Chondrocyte (in vitro differentiated cells): ENCODE measurements at places on chromosomes 11 and 22.

GRCh38 chr22:20141186-20142077, 9.4 kb downstream of the CCDC188 start:
- no peak for DNase-seq

DNA sequence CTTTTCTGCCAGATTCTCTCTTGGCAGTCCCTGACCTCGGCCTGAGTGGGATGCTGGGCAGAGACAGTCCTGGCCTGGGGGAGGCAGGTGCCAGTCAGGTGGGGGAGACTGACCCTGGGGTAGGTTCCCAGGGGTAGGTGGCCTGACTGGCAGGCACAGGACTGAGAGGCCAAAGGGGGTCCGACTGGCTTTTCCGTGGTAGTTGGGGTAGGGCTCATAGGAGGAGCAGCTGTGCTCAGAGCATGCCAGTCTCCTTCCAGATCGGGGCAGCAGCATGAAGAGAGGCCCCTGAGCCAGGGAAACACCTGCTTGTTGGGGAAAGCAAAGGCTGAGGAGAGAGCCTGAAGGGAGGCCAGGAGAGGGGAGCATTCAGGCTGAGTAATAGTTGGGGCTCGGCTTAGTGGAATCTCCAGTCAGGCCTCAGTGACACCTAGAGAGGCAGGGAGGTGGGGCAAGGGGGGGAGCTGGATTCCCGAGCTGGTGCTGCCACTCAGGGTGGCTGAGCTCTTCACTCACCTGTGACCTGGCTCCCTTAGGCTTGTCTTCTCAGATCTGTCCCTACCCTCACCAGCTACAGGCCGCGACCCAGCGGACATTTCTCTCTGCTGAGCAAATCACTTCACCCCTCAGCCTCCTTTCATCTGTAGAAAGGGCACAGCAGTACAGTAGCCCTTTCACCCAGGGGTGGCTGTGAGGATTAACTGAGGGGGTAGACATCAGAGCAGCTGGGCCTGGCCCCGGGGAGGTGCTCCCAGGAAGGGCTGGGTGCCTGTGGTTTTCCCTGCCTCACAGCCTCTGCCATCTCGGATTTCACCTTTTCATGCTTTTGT, 26.2 kb downstream of the MCM5 start:
- no peak for DNase-seq

GRCh38 chr11:27425814-27426213, 46.8 kb downstream of the LGR4 start:
- DNase-seq, result no peak

GRCh38 chr11:100675115-100675650, 11.9 kb upstream of the ARHGAP42 start:
- no peak for DNase-seq

- DNase-seq, result peak; percentile 32
Observed at GRCh38 chr11:71238941-71239340, 13.4 kb downstream of the SHANK2 start.

GRCh38 chr11:20770414-20770946, 101.1 kb downstream of the NELL1 start:
- no peak for DNase-seq

DNA sequence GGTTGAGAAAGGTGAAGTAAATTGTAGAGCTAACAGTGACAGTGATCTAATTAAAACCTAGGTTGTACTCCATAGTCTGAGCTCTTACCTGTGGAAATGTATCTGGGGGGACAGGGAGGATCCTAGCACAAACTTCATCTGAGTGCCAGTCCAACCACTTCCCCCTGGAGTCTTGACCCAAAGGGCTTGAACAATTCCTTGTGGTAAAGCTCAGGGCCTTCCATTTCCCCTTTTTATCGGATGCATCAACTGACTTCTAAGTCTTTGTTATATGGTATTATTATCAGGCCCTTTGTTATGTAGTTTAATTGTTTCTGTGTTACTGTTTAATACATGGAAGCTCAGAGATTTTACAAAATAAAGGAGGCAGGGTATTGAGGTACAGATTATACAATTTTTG, 140.2 kb upstream of the SESN3 start:
- DNase-seq, result no peak

- DNase-seq, result no peak
Observed at GRCh38 chr11:72037554-72038311, 39.0 kb downstream of the IL18BP start.

- DNase-seq, result no peak
Observed at GRCh38 chr22:38401336-38402084, 53.5 kb downstream of the KCNJ4 start.

GRCh38 chr22:33492210-33492651, 428.0 kb downstream of the LARGE1 start:
- DNase-seq, result no peak

DNA sequence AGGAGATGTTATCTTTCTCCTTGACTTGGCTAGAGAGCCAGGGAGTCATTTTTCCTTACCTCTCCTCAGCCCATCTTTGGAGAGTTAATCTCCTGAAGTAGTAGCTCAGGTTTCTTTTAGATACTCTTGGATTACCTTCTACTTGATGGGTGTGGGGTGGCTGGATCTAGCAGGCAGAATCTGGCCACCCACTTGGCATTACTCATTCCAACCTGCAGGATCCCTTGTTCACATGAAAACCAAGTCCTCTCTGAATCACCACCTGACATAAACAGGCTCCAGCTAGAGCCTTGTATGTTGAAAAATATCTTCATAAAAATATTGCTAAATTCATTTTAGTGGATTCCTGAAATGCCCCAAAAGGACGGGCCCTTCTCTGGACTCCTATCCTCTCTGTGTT, 250.6 kb upstream of the PLET1 start:
- DNase-seq, result no peak

DNA sequence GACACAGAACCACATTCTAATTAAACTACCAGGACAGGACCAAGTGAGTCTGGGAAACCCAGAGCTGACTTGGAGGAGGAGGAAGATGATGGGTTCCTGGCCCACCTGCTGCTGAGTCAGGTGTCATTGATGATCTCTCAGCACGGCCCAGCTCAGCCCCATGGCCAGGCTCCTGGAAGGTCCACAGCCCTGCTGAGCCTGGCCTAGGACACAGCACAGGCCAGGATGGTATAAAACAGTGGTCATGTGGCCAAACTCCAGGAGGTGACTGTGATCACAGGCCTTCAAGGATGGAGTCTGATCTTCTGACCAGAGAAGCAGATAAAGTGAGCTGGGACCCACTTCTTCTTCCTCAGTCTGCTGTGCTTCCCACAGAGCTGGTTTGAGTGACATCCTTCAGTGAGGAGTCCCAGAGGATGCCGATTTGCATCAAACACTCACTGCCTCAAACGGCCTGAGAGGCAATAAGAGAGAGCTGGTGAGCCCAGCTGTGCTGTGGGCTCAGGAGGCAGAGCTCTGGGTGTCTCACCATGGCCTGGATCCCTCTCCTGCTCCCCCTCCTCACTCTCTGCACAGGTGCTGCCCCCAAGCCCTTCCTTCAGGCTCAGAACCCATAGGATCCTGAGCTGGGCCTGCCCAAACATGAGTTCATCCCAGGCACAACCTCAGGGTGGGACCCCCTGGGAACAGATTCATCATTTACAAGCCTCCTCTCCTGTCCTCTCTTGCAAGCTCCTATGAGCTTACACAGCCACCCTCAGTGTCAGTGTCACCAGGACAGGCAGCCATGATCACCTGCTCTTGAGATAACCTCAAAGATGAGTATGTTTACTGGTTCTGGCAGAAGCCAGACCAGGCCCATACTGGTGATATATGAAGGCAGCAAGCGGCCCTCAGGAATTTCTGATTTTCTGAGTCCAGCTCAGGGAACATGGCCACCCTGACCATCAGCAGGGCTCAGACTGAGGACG, 37.7 kb upstream of the IGLL5 start:
- no peak for DNase-seq

GRCh38 chr11:57379732-57380131, 1.2 kb downstream of the PRG3 start:
- no peak for DNase-seq

- DNase-seq, result no peak
Observed at GRCh38 chr11:31780078-31780477, 31.0 kb downstream of the PAX6 start.

- DNase-seq, result no peak
Observed at GRCh38 chr11:61580271-61580888, 496 bp downstream of the SYT7 start.

GRCh38 chr11:107174856-107175255, 156.6 kb upstream of the GUCY1A2 start:
- DNase-seq, result no peak

GRCh38 chr11:111336582-111337256, 38.4 kb downstream of the POU2AF3 start:
- no peak for DNase-seq

GRCh38 chr11:87156970-87157369, 119.2 kb downstream of the TMEM135 start:
- no peak for DNase-seq

GRCh38 chr11:124865902-124866851, 945 bp downstream of the ROBO3 start:
- DNase-seq, result no peak

DNA sequence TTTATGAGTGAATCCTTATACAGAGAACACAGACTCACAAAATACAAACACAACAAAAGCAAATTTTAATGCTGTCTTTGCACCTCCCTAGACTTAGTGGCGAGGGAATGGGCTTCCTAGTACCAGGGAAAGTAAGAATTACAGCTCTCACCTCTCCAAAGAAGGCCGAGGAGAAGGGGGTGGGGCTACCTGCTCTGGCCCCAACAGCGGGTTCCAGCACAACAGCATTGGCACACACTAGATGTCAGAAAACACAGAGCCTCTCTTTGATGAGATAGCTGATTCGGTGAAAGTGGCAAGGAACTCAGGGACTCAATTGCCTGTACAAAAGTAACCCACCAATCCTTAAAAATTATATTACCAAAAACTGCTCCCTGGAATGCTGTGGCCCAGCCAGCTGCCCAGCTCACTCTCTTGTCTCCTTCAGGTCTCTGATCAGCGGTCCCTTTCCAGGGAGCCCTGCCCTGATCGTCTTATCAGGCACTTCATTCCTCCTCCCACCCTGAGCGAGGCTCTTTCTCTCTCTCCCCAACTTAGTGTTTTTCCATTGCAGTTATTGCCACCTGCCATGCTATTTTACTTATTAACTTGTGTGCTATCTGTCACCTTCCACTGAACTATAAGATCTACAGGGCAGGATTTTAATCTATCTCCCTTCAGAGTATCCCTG, 30.7 kb downstream of the SPON1 start:
- no peak for DNase-seq

DNA sequence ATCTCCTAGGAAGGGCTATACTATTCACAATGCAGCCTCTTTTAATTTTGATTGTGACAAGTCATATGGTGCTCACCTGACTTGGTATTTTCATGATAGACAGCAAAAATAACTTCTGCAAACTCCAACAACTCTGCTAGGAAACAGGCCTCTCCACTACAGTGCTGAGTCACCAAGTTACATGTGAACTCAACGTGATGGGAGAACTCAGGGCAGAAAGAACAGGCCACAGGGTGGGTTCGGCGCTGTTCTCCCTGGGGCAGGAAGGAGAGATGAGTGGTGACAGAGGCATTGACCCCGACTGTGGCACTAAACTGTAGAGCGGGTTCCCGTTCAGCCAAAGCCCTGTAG, 76.6 kb upstream of the UCP3 start:
- DNase-seq, result no peak

DNA sequence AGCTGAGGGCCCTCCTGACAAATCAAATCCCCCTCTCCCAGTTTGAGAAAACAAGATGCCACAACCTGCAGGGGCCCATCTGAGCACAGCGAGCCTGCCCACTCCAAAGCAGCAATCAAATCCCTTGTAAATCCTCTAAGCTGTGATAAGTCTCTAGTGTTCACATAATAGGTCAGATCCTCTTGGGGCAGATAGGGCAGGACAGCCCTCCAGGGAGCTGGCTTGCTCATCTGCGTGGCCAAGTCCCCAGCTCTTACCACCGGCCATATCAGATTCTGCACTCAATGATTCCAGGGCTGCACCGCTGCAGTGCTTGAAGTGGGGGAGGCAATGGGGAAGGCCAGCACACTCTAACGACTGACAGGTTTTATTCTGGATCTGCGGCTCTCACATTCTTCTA, 29.6 kb upstream of the FLI1 start:
- no peak for DNase-seq

DNA sequence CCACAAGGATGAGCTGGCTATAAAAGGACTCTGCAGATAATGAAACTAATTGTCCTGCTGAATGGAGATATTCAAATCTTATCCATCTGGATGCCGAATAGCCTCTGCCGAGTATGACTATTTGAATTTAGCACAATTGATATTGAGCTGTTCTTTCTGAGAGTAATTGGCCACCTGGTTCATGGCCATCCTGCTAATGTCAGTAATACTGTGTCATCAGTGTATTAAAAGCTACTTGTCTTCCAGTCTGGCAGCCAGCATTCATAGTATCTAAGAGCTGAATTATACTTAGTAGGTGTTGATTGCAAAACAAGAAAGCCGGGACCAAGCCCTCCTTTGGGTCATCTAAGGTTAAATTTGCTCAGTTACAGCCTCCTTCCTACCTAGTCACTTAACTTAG, 310.7 kb upstream of the NCAM1 start:
- no peak for DNase-seq

GRCh38 chr22:35981900-35982299, 46.7 kb downstream of the RBFOX2 start:
- DNase-seq, result no peak

DNA sequence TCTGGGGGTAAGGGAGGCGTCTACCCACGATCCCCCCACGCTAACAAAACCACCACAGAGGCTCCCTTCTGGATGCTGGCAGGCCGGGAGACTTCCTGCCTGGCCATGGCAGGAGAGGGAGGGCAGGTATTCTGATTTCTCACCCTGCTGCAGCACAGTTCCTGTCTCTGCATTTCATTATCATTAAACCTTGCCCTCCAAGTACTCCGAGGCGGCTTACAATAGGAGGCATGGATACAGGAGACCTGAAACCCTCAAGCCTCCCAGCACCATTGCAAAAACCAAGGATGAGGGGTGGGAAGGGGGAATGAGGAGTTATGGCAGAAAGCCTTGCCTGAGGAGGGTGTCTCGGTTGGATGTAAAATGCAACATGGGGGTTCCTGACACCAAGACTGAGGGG, 44.1 kb upstream of the MN1 start:
- DNase-seq, result no peak

DNA sequence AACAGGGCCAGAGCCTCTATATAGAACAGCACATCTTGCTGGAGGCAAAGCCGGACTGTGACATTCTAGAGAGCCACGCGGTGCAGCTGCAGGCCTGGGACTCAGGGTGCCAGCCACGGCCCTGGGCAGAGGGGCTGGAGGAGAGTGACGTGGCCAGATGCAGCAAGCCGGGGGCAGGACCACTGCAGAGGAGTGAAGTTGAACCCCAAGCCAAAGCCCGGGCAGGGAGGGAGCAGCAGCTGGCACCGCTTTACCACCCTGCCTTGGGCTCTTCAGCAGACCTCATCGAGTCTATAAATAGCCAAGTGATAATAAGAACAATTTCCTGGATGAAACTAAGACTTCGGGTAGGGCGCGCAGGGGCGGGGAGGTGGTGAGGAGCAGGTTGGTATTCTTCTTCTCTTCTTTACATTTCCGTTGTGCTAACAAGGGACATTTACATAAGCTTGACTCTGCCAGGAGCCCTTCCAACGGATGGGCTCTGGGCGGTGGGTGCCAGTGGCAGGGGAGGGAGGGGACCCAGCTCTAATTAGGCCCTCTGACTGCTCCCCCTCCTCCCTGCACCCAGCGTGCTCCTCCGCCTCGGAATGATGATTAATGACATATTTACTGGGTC, 110.2 kb downstream of the ST3GAL4 start:
- no peak for DNase-seq

GRCh38 chr11:44226945-44227344, 83.0 kb downstream of the ALX4 start:
- DNase-seq, result no peak

- no peak for DNase-seq
Observed at GRCh38 chr22:31044262-31044861, 36.8 kb upstream of the SMTN start.
